ENCODE measurements at places on chromosomes 12 and 14. TPM values are rescaled to one million over a fixed set of nuclear protein-coding genes. Genes with fewer than 3 reads are reported as not detected.
A peak's percentile ranks its signal among the peaks of the same experiment; 100 is the strongest.

GRCh38 chr12:112537710-112538396 is 119.1 kb downstream of the PTPN11 start:
- no peak for DNase-seq

DNA sequence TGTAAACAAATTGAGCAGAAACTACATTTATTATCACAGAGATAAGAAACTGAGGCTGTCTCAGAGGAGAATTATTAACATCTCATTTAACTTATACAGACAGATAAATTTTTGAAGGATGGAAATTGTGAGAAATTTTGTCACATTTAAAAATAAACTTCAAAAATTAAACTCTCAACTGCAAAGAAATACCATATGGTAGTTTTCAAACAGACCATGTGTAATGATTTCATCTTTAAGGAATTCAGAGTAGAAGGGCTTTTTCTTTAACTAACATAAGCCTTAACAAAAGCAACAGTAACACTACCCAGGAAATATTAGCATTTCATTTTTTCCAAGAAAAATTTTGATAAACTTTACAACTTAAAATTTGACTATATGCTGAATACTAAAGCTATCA is 26.6 kb downstream of the NUP37 start:
- DNase-seq: no peak

- peak; percentile 39 for DNase-seq
These were observed 42.6 kb upstream of the LIMA1 start for GRCh38 chr12:50325890-50326391.

DNA sequence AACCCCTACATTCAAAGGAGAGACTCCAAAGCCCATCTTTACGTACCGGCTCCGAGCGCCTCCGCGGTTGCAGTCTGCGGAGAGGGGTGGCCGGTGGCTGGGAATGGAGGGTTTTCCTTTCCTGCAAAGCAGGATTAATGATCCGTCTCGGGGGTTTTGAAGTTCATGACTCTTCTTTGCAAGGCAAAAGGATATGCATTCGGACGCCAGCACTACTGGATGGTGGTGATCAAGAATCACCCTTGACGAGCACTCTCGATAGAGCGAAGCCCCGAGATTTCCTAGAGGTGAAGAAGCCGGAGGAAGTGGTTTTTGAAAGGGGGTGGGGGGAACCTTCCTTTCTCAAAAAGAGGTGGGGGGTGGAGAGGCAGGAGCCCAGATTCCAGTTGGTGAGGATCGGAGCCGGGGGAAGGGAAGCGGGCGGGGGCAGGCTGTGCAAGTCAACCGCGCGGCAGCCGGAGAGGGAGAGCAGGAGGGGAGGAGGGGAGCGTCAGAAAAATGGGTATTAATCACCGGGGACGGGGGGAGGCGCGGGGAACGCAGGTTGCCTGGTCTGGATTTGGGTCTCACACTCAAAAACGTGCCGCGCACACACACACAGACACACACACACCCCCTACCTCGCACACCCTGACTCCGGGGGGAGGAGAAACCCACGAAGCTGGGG is at the start of gene GRIN2B:
Gene GRIN2B, minus strand, starts transcription at position 307 of the 667 bp plus-strand sequence. CDS start 115,394 bp downstream, outside the sequence.
- DNase-seq: no peak

DNA sequence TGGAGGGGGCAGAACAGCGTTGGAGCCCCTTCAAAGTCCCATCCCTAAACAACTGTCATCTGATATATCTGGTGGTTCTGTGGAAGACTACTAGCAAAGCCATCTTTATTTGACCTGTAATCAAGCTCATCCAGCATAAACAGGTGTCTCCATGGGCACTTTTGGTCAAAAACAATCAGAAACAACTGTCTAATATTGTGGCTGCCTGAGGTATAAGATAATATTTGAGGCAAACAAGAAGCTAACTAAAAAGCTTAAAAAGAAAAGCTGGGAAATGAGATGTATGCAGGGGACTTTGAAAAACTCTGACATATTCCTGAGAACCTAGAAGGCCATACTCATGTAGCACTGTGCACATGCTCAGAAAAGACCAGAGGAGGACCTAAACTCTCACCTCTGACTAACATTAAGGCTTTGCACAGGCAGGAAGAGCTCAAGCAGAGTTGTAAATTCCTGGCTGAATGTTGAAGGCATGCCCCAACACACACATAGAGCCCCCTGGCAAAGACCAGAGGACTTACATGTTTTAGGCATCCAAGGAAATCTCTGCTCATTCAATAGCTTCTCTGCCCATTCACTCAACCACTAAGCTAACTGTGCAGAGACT is 27.2 kb upstream of the AP4S1 start:
- DNase-seq: no peak

GRCh38 chr14:91241863-91242262 is 2.6 kb downstream of the GPR68 start:
- DNase-seq: no peak

GRCh38 chr12:77888611-77889010 is 57.9 kb downstream of the NAV3 start:
- DNase-seq: no peak

- DNase-seq: no peak
These were observed 63.5 kb downstream of the PRMT8 start for GRCh38 chr12:3554371-3555115.

DNA sequence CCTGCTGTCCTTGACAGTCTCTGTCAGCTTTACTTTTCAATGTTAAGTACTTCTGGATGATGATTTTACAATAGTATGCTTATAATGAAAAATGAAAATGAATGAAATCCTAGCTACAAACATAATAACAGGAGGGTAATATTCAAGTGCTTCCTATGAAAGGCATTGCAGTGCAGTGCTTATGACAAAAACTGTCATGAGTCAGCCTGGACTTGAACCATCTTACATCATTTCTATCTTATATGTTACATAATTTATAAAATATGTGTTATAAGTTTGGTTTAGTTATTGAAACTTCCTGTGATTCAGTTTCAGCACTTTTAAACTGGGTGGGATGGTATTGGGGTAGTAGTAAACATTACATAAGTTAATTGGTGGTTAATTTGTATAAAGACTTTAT is 451.7 kb downstream of the TMEM117 start:
- DNase-seq: no peak

GRCh38 chr14:33747749-33748148 is 203.1 kb downstream of the EGLN3 start:
- DNase-seq: no peak

- no peak for DNase-seq
These were observed 2.2 kb downstream of the L3HYPDH start for GRCh38 chr14:59481871-59482540.

GRCh38 chr12:79300199-79300568 is 390.6 kb downstream of the PAWR start:
- no peak for DNase-seq

- DNase-seq: no peak
These were observed 172.9 kb downstream of the TSPAN9 start for GRCh38 chr12:3250034-3250433.

DNA sequence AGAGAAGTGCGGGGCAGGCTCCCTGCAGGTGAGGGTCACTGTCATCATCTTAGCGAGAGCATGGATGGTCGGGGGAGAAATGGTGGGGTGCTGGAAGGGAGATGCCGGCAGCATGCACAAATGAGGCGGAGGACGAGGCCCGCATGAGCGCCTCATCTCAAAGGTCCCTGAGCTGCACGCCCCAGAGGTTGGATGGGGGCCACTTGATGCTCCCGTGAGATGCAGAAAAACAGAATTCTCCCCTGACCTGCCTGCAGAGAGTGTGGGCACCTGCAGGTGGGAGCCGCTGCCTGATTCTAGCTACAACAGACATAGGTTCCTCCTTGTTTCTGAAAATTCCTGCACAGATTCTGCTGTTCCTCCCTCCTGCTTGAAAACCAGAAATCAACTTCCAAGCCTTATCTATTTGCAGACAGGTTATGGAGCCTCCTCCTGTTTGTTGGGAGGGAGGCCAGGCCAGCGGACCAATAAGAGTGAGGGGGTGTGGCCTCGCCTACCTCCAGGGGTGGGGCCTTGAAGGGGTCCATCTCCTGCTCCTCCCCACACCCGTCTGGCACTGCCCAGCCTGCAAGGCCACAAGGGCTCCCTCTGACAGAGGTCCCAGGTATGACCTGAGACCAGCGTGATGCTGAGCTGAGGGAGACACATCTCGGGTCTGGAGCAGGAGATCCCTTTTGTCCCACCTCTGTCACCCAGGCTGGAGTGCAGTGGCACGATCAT is 67.2 kb downstream of the KDM2B start:
- DNase-seq: peak; percentile 49

DNA sequence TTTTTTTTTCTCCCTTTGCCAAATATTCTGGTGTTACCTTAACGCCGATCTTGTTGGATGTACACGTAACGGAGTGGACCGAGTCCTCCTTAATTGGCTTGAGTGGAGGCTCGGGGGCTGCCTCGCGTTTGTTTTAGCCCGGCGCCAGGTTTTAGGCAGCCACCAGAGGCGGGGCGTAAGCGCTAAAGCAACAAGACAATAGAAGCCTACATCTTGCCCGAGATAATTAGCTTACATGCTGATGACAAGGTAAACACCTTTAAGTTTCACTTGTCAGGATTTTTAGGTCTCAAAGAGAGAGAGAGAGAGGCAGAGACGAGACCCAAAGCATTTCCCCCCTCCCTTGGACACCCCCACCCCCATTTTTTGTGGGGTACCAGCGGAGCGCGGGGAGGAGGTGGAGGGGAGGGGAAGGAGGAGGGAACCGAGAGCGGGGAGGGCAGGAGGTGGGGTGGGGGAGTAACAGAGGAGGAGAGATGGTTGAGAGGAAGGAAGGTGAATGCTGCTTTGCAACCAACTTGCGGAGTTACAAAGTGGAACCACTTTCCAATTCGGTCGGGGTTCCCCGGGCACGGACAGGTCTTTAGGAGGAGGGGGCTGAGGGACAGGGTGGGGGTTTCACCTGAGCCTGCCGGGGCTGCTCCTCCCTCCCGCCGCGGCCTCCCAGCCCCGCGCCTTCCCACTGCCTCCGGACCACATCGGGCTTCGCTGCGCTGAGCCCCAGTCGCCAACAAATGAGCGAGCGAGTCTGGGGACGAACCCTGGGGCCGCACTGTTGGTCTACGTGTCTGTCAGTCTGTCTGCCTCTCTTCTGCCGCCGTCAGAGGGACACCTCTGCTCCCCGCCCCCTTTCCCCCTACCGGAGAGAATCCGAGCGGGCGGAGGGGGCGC is at the start of gene NKX2-1:
Gene NKX2-1, minus strand, starts transcription at position 802 of the 891 bp plus-strand sequence. Its CDS starts 103 bp downstream, at position 699.
- DNase-seq: no peak

DNA sequence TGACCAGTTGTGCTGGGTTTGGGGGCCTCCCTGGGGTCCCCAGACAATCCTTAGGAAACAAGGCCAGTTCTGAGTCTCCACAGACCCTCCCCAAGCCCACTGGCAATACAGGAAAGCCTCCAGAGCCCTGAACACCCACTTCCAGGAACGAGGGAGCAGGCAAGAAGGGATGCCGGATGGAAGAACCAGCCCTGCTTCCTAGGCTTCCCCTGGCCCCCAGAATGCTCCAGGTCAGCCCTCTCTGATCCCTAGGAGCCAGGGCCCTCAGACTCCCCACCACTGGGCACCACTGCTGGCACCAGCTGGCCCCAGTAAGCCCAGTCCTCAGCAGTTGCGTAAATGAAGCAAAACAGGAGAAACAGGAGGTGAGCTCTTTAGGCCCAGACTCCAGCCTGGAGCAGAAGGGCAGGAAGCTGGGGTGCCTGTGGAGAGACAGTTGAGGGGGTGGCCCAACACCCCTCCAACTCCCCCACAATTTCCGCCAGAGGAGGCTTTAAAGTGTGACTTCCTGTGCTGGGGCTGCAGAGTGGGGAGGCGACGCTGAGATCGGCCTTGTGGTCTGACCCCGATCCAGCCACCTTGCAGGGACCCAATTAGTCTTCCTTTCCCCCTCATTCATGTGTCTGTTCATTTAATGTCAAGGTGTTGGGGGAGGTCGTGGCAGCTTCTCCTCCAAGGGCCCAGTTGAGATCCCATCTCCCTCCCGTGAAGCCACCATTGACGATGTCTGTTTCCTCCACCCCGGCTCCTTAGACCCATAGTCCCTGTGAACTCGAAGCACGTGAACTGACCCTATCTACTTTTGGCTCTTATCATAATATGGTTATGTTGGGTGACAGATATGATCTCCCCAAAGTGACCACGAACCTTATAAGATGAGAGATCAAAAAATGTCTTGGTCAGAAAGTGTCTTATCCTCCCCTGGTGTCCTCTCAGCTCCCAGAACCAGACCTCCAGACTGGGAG is 4.7 kb downstream of the TNFRSF1A start:
- no peak for DNase-seq

DNA sequence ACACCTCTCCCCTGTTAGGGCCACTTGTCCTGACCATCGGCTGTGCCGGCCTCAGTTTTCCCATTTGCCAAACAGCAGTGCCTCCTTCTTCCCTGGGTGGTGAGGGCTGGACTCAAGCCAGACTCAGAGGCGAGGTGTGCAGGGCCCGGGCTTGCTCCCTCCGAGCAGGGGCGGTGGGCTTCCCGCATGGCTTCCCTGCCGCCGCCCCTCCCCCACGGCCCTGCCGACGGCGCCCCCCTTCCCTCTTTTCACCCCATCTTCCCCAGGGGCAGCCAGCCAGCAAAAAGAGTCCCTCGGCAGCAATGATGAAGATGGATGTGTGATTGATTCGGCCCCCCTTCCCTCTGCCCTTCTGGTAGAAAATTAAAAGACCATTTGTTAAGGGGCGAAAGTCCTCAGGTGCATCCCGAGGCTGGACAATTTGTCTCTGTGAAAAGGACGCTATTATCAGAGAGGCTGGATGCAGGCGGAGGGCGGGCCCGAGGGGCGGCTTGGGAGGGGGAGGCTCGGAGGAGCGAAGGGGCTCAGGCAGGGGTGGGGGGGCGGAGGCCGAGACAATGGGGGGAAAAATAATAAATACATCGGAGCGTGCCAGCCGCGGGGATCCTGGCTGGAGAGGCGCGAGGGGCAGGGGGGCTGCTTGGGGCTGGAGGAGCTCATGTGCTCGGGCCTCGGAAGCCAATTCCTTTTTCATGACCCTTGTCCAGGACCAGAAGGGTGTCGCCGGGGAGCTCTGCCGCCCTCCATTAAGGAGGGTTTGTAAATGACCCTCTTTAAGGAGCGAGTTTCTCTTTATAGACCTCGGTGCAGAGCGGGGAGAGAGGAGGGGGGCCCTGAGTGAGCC is 48.0 kb upstream of the LHX5 start:
- no peak for DNase-seq

GRCh38 chr12:106764220-106764619 is 10.3 kb upstream of the RIC8B start:
- no peak for DNase-seq

- no peak for DNase-seq
These were observed 949.9 kb downstream of the LRFN5 start for GRCh38 chr14:42556551-42556950.

- no peak for DNase-seq
These were observed 116.2 kb downstream of the DIP2B start for GRCh38 chr12:50620978-50621360.

- DNase-seq: no peak
These were observed 121.2 kb upstream of the GRIP1 start for GRCh38 chr12:66800046-66800445.

- no peak for DNase-seq
These were observed 37.1 kb downstream of the CHGA start for GRCh38 chr14:92959761-92960680.

CLEC6A gene
- not detected for total RNA-seq

SLC6A15 gene
- 0.45 TPM for total RNA-seq

PALS1 gene
- 30.6 TPM for total RNA-seq

ERG28 gene
- total RNA-seq: 27.7 TPM

CRADD gene
- total RNA-seq: 27.6 TPM

MYH7 gene
- not detected for total RNA-seq

B4GALNT3 gene
- 131 TPM for total RNA-seq

FGF6 gene
- total RNA-seq: not detected

LPAR5 gene
- 26.7 TPM for total RNA-seq

ABCC9 gene
- 1.6 TPM for total RNA-seq

VWF gene
- total RNA-seq: 48.5 TPM

LMNTD1 gene
- total RNA-seq: not detected

SLCO1B1 gene
- total RNA-seq: not detected

GPRC5D gene
- total RNA-seq: 0.28 TPM

FAR2 gene
- total RNA-seq: 73.2 TPM

NPFF gene
- total RNA-seq: not detected

PCED1B gene
- total RNA-seq: 1.0 TPM

KCNC2 gene
- not detected for total RNA-seq

Measured in left colon (tissue), 2 donors.